Activated CD8-positive, alpha-beta memory T cell treated with anti-CD3 and anti-CD28 coated beads, Interleukin-2, amount 10 ng/mL, durations not matched to agents 7 days and 5 days (primary cell): ENCODE measurements at places on chromosomes 7 and 10.

GRCh38 chr7:37918526-37918925 is 1.9 kb upstream of the SFRP4 start:
- no peak for DNase-seq
- H3K27ac ChIP-seq: no peak overlapping the region
- peaks cover 21% of the 10 kb centered on the region for H3K4me1 ChIP-seq
- H3K4me3 ChIP-seq: no peak overlapping the region
- no peaks in the 10 kb centered on the region for H3K36me3 ChIP-seq

DNA sequence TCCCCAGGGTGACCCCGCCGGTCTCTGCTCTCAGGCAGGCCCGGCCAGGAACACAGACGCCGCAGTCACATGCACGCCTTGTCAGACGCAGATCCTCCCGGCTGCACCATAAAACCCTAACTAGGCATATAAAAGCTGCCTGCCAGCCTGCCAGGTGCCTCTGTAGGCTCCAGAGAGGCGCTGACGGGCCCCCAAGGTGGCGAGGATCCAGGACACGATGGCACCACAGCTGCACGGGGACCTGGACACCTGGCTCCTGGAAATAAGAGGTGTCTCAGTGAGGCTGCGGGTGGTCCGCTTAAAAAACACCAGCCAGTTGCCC is 21.9 kb upstream of the GDF10 start:
- H3K27me3 ChIP-seq: no peaks in the 10 kb centered on the region
- DNase-seq: peak; percentile 39
- no peak overlapping the region for H3K4me3 ChIP-seq
- H3K27ac ChIP-seq: no peak overlapping the region

DNA sequence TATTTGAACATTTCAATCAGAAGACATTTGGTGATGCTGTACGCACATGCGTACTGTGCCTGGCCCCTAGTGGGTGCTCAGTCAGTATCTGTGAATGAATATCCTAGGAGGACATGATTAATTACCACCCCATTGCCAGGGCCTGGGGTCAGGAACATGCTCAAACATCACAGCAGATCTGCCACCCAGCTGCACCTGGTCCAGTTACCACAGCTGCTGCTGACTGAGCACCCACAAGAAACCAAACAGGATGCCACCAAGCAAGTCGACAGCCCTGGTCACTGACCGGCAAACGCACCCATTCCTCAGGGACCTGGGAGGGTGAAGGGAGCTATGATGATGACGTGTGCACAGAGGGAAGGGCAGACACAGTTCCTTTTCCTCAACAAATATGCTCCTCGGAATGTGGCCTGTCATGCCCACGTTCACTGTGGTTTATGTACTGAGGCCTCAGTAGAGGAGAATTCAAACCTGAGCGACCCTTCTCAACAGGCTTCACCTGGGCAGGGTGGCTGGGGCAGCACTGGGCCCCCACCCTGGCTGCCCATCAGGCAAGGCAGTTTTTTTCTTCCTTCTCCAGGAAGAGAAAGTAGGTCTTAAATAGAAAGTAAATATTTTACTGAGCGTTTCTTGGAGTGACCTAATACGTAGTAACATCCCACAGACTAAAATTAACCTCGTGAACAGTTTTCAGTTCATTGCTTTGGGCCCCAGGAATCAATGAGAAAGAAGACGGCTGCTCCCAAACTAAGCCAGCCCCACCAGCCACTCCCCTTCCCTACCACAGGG is 13.4 kb downstream of the CTBP2 start:
- no peak overlapping the region for H3K4me3 ChIP-seq
- no peak overlapping the region for H3K27ac ChIP-seq
- H3K36me3 ChIP-seq: no peaks in the 10 kb centered on the region
- no peak for DNase-seq

GRCh38 chr7:32865448-32866030 is 26.0 kb downstream of the KBTBD2 start:
- no peaks in the 10 kb centered on the region for H3K4me1 ChIP-seq
- H3K4me3 ChIP-seq: no peak overlapping the region
- no peak overlapping the region for H3K27ac ChIP-seq
- DNase-seq: no peak
- H3K36me3 ChIP-seq: peaks cover 54% of the 10 kb centered on the region

- no peak overlapping the region for H3K4me3 ChIP-seq
- no peaks in the 10 kb centered on the region for H3K36me3 ChIP-seq
- H3K4me1 ChIP-seq: no peaks in the 10 kb centered on the region
- H3K27ac ChIP-seq: no peak overlapping the region
- H3K27me3 ChIP-seq: no peaks in the 10 kb centered on the region
- no peak for DNase-seq
These were observed 680.2 kb downstream of the SDK1 start for GRCh38 chr7:3981281-3981680.

GRCh38 chr7:40969641-40970040 is 733.2 kb downstream of the INHBA start:
- H3K4me1 ChIP-seq: no peaks in the 10 kb centered on the region
- H3K27ac ChIP-seq: no peak overlapping the region
- H3K4me3 ChIP-seq: no peak overlapping the region
- H3K27me3 ChIP-seq: no peaks in the 10 kb centered on the region
- no peaks in the 10 kb centered on the region for H3K36me3 ChIP-seq
- no peak for DNase-seq

GRCh38 chr10:77892761-77893160 is 33.8 kb downstream of the DLG5 start:
- no peak overlapping the region for H3K27ac ChIP-seq
- no peak for DNase-seq
- H3K36me3 ChIP-seq: no peaks in the 10 kb centered on the region
- peaks cover 5% of the 10 kb centered on the region for H3K4me1 ChIP-seq
- H3K4me3 ChIP-seq: no peak overlapping the region

GRCh38 chr10:83073472-83073871 is 1065.8 kb upstream of the GHITM start:
- no peak overlapping the region for H3K4me3 ChIP-seq
- H3K36me3 ChIP-seq: no peaks in the 10 kb centered on the region
- DNase-seq: no peak
